ENCODE measurements at places on chromosomes 12 and 14.
A peak's percentile ranks its signal among the peaks of the same experiment; 100 is the strongest.

DNA sequence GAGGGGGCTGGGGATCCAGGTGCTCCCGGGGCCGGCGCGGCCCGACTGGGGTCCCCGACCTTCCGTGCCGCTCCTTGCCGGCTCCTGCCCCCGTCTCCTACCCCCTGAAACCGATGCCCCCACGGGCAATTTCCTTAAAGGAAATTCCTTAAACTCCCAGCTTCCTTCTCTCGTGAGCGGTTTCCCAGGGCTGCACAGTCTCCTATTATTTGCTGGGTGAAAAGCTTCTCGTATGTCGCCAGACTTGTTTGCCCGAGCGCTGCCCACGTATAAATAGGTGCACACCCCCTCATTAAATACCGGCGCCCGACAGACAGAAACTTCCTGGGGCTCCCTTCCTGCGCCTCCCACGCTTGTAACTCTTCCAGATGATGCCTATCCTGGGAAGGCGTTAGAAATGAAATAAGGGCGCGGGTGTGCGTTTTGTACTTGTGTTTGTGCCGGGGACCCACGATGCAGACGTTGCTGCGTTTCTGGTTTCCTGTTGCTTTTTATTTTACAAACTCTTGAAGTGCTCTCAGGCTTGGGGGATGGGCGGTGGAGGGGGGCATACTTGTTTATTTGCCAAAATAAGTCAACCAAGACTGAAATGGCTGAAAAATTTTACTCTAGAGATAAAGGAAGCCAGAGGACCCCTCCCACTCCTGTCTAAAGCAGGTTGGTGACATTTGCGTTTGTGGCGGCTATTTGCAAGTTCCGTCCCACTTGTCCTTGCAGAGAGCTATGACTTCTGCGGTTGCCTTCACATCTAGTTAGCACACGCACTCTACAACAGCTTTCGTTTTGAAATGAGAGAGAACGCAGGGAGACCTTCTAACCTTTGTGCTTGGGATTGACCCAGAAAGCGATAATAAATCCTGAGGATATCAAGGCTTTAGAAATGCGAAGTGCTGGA, 1.0 kb downstream of the HIP1R start:
- DNase-seq, result peak; percentile 66

GRCh38 chr12:66555113-66555512, 123.8 kb downstream of the GRIP1 start:
- DNase-seq, result no peak

- DNase-seq, result no peak
Measured at GRCh38 chr14:21974741-21975140, 301.1 kb upstream of the OR4E1 start.

GRCh38 chr12:227923-228845, 14.2 kb upstream of the SLC6A12 start:
- DNase-seq, result no peak

- DNase-seq, result no peak
Measured at GRCh38 chr12:85955127-85955526, 81.0 kb downstream of the NTS start.

DNA sequence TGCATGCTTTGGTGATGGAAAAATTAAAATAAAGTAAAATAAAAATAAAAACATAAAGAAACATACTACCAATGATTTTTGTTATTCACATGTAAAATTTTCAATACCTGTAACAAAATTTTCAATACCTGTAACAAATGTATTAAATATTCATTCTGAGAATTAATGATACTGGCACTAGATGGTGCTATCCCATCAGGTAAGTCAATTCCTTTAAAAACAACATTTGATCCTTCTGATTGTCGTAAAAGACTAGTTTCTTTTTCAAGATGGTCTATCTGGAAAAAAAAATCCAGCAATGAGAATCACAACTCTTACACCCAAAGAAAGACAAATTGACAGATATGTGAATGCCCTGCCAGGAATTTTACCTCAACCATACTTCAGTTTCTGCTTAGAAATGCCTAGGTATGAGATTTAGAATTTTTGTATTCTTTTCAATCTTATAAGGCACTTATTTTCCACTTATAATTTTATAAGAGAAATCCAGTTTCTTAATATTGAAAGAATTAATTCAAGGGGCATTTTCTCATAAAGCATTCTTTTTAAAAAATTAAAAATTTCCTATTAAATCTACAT, 30.7 kb downstream of the CEP290 start:
- no peak for DNase-seq

- DNase-seq, result no peak
Measured at GRCh38 chr12:27644158-27644845, 51.9 kb upstream of the REP15 start.

GRCh38 chr12:132773077-132773955, 11.7 kb upstream of the ANKLE2 start:
- DNase-seq, result peak; percentile 22

DNA sequence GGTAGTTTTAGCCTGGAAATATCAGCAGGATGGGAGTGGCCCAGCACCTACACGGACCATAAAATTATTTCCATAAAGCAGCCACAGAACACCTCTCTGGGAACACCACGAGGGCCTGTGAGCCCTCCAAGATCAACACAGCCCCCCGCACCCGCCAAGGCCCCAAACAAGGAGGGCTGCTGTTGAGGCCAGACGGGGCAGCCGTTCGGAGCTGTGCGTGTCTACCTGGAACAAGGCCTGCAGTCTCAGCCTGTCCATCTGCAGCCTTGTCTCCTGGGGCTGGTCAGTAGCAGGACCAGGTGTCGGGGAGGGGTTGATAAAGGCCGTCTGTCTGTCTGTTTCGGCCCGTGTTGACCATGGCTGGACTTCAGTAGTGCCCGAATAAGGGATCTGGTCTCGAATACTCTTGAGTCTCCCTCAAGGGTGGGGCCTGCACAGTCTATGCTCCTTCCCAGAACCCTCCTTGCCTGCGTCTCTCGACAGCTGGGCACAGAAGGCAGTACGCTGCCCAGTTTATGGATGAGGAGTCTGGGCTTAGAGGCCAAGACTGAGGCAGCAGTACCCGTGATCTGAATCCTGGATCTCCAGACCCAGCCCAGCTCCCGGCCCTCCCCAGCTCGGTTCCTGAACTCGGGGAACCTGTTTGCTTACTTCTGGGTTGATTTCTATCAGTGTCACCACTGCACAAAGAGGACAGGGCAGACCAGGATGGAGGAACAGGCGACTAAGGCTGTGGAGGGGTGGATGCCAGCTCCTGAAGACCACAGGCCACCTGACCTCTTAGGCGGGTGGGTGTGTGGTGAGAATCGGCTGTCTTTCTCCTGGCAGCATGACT, 23.1 kb upstream of the DLK1 start:
- no peak for DNase-seq

GRCh38 chr14:24408764-24409163, 10.0 kb downstream of the NYNRIN start:
- DNase-seq, result no peak

DNA sequence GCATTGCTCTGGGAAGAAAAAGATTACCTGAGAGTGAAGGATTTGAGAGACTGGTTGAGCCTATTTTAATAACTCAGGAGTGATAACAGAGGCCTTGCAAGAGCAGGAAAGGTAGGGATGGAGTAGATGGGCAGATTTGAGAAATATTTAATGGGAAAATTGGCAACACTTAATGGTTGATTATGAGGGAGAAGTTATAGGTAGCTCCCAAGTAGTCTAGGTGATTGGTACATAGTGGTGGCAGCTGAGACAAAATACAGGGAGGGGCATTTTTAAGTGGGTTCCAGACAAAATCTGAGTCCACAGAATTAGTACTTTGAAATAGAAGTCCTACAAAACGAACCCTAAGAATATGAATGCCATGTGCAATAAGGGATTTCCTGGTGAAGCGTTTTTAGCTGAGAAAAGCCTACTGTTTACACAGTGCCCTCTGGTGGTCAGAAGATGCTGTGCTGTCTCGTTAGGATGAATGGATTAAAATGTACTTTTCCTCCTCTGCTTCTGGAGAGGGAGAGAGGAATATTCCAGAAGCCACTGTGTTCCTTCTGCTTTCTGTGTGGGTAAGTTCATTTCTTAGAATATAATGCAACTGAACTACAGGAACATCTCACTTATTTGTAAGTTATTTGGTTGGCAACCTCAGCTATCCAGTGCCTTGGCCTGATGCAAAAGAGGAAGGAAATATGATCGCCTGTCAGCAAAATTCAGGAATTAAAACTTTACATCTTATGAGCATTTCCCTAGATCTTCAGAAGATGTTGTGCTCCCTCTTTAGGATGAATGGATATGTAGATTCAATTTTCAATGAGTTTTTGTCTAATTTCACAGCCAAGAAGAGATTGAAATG, 6.5 kb downstream of the ZBTB1 start:
- peak; percentile 52 for DNase-seq

GRCh38 chr14:103710771-103711377, 4.4 kb downstream of the XRCC3 start:
- no peak for DNase-seq

GRCh38 chr12:109385339-109386058, 37.8 kb downstream of the MYO1H start:
- no peak for DNase-seq

- no peak for DNase-seq
Measured at GRCh38 chr14:57897144-57897748, 31.4 kb upstream of the SLC35F4 start.

- no peak for DNase-seq
Measured at GRCh38 chr12:38875586-38876228, 29.7 kb downstream of the CPNE8 start.

DNA sequence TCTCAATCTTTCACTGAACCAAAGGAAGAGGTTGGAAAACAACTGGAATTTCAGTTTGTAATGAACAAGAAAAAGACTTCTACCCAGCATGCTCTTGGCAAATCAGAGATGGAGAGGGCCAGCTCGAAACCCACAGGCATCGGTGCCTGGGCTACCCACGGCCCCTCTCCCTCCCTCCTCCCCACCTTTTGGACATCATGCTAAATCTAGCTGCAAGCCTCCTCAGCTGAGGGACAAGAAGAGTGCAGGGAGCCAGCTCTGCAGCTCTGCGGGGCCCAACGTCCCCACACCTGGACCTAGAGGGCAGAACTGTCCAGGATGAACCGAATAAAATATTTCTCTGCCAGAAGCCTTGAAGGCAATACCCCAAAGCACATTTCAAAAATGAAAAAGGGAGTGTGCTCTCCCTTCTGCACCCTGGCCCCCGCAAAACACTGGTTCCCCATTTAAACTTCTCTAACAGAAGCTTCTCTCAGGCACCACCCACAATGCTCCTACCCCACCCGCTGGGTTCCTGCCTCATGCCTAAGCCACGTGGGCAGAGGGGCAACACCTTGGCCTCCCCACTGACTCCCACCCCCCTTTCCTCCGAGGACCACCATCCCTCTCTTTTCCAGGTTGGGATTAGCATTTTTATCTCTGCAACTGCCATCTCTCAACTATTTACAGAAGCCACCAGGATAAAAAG, 8.2 kb downstream of the CAMKK2 start:
- DNase-seq, result no peak

DNA sequence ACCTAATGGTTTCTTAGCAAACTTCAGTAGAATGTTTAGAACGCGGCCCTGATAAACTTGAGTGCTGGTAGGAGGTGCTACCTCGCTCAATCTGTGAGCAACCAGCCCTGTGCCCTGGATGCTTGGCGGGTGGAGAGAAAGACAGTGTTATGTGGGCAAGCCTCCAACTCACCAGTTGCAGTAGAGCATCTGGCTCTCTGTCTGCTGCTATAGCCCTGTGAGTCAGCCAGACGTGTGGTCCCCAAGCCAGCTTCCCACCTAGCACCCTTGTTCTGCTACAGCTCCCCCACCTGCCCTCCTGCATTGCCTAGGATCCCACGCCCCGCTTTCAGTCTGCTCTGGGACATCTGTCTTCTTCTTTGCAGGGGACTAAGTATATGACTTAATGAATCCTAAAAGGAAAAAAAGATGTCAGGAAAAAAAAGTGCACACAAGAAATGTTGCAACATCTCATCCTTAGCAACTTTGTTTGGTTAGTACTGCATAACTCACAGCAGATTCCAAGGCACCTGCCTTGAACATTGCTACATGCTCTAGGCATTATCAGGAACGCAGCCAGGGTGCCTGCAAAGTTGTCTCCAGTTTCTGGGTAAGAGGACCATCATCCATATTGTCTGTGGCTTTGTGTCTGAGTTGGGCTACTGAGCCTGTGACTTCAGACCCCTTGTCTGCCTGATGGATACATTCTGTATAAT, 13.6 kb downstream of the SNRNP35 start:
- DNase-seq, result no peak

DNA sequence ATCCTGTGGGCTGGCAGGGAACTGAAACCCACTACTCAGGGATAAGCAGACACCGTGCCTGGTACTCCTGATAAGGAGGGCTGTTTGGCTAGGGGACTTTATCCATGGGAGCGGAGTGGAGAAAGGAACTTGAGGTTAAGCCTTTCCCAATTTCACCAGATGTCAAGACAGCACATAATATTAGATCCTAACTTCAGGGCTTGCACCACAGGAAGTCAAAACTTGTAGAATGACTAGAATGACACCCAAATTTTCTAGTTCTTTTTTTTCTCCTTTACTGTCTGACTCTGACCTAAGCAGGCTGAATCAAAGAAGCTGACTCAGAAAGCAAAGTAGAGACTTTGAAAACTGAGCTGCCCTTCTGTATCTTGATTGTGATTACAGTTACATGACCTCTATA, 7.1 kb upstream of the CGRRF1 start:
- DNase-seq, result no peak

- DNase-seq, result no peak
Measured at GRCh38 chr12:71981149-71981548, 42.5 kb downstream of the TPH2 start.

DNA sequence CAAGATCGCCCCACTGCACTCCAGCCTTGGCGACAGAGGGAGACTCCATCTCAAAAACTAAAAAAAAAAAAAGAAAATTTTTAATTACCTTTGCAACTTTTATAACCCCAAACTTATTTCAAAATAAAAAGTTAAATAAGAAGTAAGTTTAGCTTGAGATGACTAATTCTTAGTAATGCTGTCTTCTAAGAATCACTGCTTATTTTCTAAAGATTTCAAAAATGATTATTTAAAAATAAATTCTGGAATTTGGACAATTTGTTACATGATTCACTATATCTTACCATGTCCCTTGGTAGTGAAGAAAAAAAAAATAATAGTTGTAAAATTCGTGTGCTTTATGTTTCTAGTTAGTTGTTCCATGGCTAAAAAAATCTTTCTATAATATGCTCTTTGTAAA, 11.6 kb upstream of the HECTD1 start:
- DNase-seq, result no peak

GRCh38 chr12:67980391-67980790, 8.9 kb upstream of the IFNG-AS1 start:
- no peak for DNase-seq
